ENCODE measurements at places on chromosomes 5 and 9.

DNA sequence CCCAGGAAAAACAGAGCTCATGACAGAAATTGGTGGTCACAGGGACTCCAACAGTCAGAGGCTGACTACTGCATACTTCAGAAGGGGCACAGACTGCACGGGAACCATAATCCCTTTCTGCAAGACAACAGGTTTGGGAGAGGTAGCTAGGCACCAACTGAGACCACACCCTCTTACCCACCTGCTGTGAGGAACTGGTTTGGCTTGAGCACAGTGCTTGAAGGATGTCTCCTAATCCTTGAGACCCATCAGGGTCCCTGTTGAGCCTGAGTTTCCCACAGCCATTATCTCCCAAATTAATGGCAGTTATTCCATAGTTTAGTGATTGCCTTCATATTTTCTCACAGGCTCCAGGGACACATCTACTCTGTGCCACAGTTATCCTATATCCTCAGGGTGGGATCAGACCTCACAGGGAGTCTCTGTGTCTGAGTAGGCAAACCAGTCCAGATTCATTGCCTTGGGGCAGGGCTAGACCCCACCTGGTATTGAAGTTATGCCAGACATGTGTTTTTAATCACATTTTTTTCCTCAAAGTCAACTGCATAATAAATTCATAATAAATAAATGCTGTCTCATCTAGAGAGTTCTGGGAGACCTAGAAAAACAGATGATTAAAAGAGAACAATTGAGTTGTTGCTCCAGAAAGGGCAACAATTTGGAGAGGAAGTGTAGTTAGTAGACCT, 9.3 kb upstream of the CAST start:
- no peak for DNase-seq

GRCh38 chr5:170722316-170722715, 61.2 kb upstream of the GABRP start:
- no peak for DNase-seq

DNA sequence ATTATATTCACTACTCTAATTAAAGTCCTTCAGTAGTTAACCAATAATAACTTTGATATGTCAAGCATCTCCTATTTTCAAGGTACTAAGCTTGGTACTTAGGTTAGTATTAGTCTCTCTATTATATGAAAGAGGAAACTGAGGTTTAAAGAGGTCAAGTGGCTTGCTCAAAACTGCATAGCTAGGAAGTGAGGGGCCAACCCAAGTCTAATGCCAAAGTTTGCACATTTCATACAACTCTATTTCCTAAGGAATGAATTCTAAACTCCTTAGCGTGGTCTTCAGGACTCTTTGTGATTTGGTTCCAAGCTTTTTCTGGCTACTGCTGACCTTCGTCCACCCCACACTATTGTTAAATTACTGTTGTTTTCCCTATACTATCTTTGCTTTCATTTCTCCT, 9.9 kb upstream of the SHOC1 start:
- DNase-seq = no peak

GRCh38 chr5:36946101-36946500, 69.5 kb downstream of the NIPBL start:
- DNase-seq = no peak

DNA sequence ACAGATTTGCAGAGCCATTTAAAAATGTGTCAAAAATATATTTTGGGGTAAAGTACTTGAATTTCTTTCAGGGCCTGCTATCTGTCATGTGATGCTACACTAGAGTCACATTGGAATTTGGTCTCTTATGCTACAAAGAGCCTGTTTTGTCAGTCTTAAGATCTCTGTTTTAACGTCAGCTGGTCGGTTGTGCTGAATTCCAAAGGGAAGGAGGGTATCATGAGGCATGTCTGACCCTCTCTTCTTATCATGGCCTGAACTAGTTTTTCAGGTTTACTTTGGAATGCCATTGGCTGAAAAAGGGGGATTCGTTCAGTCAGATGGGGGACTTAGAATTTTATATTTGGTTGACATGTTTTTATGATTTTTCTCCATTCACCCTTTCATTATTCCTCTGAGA, 290.6 kb downstream of the CD180 start:
- no peak for DNase-seq

DNA sequence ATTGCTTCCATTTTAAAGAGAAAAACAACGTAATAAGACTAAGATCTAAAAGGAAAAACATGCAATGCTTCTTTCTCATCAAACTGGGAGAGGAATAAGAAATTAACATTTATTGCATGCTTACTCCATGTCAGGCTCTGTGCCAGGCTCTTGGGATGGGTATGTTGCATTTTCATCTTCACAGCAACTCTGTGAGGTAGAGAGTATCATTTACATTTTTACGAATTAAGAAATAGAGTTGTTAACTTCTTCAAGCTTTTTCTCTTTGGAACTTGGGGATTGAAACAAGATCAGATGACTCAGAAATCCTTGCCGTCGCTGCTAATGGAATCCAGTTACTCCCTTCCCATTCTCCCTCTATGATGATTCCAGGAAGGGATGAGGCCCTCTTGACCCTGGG, 39.5 kb downstream of the PDE8B start:
- DNase-seq = no peak

- DNase-seq = no peak
Observed at GRCh38 chr5:76000582-76000981, 82.6 kb upstream of the SV2C start.

DNA sequence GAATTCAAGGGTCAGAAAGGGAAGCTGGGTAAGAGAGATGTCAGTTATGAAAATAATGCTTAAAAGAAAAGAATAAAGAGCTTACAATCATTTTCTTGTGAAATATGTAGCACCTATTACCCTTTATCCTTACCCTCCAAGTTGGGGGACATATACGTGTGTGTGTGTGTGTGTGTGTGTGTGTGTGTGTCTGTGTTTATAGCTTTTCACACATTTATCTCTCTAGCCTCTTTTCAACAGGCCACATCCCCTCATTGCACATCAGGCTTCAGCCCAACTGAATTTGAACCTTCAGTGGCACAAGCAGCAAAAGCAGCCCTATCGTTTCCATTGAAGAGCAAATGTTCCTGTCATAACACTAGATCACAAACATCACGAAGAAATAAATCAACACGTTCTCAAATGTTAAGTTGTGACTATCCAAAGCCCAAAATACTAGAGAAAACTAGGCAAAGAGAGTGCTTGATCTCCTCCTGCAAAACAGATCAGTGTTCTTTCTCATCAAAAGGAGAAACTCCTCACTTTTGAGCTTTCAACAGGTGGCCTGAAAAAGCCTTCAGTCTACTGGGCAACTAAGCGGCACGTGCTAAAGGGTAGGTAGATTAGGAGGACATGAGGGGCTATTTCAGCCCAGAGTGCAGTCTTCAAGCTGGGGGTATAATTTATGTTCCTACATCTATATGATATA, 416.4 kb downstream of the EFNA5 start:
- no peak for DNase-seq

- DNase-seq = no peak
Observed at GRCh38 chr5:173316339-173317020, 11.7 kb downstream of the STC2 start.

- DNase-seq = no peak
Observed at GRCh38 chr9:27117489-27118135, 8.6 kb downstream of the TEK start.

- DNase-seq = peak; percentile 34
Observed at GRCh38 chr9:134396258-134396742, 70.0 kb downstream of the RXRA start.

DNA sequence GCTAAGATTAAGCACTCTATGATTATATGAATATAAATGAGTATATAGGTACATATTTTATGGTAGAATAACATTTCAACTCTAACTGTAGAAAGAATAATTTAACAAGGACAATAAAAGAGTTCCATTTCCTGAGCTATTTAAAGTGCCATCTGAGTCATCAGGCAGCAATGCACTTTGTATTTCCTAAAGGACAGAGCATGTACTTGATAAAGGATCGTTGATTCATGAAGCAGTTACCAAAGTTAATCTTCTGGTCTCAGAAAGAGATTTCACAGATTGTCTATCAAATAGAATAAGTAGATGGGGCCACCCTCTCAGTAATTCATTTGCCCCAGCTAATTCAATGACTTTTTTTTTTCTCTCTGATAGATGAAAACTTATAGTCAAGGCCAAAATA, 747.8 kb downstream of the CDH18 start:
- no peak for DNase-seq

GRCh38 chr9:28190981-28191380, 617.7 kb upstream of the C9orf72 start:
- DNase-seq = no peak

- DNase-seq = no peak
Observed at GRCh38 chr5:119304439-119305211, 51.2 kb upstream of the TNFAIP8 start.

DNA sequence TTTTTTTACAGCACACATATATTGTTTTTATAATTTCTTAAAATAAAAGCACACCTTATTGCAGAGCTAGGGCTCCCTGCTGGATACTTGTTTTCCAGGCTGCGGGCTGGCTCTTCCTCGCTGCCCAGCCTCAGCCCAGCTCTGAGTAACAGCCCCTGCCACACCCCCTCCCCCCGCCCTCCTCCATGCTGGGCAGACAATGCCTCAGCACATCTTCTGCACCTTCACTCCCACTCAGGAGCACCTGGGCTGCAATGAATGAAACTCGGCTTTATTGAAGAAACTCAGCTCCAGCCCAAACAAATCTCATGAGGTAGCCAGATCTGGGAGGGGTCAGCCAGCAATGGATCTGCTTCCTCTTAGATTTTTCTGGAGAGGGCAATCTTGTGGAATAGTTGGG, 9.5 kb downstream of the IL9 start:
- DNase-seq = no peak

DNA sequence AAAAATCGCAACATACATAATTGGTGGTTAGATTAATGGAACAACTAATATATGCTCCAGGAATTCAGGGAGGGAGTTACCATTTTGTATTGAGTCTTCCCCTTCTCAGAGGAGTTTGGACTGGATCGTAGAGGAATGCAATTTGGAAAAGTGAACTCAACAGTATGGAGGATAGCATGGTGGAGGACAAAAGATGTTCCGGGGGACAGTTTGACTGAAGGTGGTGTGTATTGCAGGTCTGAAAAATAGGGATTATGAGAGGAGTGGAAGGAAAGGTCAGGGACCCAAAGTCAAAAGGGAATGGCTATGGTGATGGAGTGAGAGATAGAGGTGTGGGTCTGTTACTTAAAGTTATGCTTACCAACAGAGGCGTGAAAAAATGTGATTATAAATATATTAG, 1.5 kb downstream of the DNAJC21 start:
- DNase-seq = no peak

GRCh38 chr5:124655921-124656511, 90.4 kb downstream of the ZNF608 start:
- DNase-seq = no peak

GRCh38 chr9:79221084-79221483, 350.7 kb upstream of the TLE4 start:
- no peak for DNase-seq

DNA sequence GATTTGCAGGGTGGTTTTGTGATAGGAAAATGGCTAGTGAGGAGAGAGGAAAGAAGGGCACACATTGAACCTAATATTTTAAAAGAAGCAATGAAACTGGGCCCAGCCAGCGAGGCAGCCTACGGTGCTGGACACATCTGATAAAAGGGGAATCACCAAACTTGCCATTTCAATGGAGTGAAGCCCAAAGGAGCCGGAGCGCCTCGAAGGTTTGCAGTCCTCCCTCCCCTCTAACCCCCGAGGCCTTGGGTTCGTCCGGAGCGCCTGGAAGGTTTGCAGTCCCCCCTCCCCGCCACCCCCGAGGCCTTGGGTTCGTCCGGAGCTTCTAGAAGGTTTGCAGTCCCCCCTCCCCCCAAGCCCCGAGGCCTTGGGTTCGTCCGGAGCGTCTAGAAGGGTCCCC, 132.6 kb downstream of the TENT4A start:
- no peak for DNase-seq

DNA sequence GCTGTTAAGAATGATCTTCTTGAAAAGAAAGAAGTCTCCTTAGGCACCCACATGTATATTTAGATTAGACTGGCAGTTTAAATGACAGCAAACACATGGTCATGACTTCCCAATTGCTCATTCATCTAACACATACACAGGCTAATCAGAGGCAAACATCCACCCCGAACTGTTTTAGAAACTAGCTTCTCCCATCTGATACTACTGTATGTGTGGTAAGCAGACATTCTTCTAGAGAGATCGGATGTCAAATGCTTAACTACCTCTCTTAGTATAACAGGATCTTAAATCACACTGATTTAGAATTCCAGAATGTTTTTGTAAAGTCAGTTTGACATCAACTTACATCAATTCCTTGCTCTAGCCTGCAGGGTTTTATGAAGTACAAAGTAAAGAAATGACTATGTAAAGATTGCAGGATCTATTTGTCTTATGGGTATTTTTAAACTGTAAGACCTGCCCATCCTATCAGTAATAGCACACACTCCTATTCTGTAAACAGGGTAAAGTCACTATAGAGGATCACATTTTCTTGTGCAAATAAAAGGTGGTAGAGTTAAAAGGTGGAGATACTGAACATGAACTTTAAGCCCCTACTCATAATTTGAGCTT, 239.7 kb downstream of the MLLT3 start:
- DNase-seq = no peak

DNA sequence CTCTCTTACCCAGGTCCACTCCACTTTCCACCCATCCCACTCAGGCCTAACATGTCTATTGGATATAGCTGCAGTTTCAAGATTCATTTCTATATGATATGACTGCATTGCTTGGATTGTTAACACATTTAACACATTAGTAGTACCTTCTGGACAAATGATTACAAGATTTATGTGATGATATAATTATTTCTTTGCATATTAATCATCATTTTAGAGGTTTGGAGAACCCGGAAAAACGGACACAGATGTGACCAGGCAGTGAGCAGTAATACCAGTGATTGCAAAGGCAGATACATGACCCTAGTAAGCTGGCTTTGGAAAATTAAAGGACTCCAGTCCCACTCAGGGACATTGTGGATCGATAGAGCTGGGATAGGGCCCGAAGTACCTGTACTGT, 103.8 kb downstream of the PRR16 start:
- DNase-seq = no peak

DNA sequence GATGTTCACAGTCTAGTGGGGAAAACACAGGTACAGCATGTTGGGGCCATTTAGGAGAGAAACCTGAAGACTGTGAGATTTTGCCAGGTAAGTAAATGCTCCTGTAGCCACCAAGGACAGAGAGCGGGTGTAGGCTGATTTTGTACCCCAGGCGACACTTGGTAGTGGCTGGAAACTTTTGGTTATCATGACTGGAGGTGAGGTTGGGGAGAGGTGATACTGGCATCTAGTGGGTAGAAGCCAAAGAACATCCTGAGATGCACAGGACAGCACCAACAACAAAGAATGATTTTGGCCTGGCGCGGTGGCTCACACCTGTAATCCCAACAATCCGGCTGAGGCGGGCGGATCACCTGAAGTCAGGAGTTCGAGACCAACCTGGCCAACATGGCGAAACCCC, 38.8 kb upstream of the PWWP2A start:
- no peak for DNase-seq

GRCh38 chr5:149616727-149617285, 35.5 kb downstream of the ARHGEF37 start:
- no peak for DNase-seq

DNA sequence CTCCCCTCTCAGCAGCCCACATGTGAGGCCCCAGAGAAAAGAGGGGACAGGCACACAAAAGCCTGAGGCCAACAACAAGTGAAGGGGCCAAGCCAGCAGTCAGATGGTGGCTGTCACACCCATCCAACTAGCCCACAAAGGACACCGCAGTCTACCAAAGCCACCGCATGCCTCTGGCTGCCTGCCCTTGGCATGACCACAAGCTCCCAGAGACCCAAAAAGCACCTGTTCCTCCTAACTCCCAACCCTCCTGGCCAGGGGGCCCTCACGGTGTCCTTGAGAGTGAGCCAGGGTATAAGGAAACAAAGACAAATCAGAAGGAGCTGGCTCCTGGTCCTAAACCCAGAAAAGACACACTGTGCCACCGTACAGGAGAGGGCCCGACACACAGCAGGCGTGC, 77.8 kb upstream of the LRRTM2 start:
- no peak for DNase-seq
